Esophagus mucosa (tissue), 1 donor: ENCODE measurements at places on chromosomes 1 and 21. TPM values are rescaled to one million over a fixed set of nuclear protein-coding genes. Genes with fewer than 3 reads are reported as not detected.

DNA sequence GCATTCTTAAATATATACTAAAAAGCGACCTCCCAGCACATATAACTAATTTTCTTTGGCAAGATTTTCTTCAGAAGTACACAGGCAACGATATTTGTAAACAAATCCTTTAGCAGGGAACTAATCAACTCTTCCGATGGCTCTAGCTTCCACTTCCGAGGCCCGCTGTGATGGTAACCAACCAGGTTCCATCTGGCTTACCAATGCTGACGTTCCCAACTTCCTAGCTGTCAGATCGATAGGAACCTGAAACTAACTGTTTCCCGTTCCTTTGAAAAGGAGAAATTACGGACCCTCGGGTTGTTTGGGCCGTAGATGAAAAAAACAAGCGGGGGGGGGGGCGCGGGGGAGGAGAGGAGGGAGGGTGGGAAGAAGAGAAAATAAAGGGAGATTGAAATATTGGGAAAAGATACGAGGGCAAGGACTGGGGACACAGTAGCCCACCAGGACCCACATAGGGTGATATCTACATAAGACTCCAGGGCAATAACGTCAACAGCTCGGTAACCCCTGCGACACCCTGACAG lies 513 bp downstream of the GTF2B start:
- ATAC-seq = no peak

- no peak for ATAC-seq
Observed at GRCh38 chr1:55546553-55546952, 331.4 kb upstream of the USP24 start.

- ATAC-seq = no peak
Observed at GRCh38 chr21:34235514-34235913, 128.3 kb upstream of the KCNE2 start.

EPHA2 gene
- total RNA-seq = 146 TPM

DNA sequence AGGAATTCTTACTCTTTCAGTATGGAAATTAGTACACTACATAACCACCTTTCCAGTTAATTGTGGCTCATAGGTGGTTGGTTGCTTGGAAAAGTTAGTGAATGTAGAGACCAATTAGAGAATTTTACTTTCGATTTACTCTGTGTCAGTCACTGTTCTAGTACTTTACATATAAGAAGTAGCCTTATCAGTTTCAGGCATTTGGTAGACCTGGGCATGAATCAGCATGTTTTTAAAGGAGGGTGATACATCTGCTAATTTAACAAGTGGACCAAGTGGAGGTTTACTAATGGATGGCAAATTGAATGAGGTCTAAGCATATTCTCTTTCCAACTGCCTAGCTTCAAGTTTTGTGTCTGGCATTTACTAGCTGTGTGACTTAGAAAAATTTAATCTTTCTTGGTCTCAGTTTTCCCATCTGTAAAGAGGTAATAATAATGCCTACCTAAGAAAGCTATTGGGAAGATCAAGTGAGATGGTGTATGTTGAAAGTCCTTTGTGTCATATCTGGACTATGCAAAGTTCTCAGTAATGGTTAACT lies 1158.6 kb downstream of the PLA2G4A start:
- no peak for ATAC-seq

GRCh38 chr1:228930479-228930957 lies 195.2 kb downstream of the RHOU start:
- no peak for ATAC-seq

USH2A gene
- not detected for total RNA-seq

DNA sequence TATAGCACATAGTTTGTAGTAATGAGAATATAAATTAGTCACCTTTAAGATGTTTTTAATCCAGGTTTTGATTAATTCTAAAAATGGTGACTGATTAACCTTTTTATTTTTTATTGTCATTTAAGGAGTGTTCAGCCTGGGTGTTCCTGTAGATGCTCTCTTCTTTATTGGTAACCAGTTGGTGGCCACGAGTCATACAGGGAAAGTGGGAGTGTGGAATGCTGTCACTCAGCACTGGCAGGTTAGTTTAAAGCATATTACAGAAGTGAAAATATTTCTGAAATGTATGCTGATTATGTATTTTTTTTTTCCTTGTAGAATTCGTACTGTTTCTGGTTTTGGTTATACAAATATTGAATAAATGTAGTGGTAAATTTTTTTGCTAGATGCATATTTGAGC lies 28.1 kb downstream of the KCTD3 start:
- peak; percentile 83 for ATAC-seq

- ATAC-seq = no peak
Observed at GRCh38 chr1:111857194-111857651, 101.5 kb downstream of the DDX20 start.

- no peak for ATAC-seq
Observed at GRCh38 chr1:32818804-32819541, 1.5 kb downstream of the S100PBP start.

GRCh38 chr1:109383087-109383779 lies 14.5 kb downstream of the SORT1 start:
- ATAC-seq = no peak
